Femur (tissue), 1 donor: ENCODE measurements at places on chromosomes 5 and 9.

GRCh38 chr9:83231039-83231438 lies 168.1 kb upstream of the RASEF start:
- no peak for DNase-seq

DNA sequence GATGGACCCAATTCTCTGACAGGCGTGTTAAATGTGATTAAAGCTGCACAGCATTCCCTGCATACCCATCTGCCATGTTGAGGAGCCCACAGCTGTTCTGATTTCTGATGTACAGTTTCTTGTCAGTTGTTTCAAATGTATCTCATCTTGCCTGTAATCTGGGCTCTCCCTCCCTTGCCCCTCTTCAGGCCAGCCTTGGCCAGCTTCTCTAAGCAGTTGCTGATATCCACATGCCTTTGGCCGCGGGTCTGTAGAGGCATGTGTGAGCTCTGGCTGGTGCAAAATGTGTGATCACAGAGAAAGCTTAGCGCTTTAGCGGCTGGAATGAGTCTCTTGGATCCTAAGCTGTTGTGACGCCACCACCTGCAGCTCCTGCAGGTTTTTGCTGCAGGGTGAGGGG lies 332.0 kb downstream of the MLLT3 start:
- peak; percentile 62 for DNase-seq

DNA sequence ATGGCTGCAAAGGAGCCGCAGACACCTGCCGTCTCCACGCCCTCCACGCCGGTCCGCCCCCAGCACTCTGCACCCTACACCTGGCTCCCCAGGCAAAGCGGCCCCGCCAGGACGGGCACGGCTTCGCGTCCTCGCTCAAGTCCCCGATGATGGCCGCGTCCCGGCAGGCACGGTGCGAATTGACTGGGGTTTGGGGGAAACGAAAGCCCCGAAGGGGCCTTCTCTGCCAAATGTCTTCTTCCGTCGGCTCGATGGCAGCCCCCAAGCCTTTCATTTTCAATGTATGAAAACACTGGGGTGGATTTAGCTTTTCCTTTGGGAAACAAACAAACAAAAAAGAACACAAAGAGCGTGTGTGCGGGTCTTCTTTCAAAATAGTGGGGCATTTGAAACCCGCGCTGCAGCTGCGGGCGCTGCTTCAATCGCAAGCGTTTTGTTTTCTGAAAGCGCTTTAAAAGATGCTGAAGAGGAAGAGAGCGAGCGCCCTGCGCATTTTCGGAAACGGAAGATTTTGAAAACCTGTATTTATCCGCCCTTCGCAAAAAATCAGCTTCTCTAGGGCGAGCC lies 160.0 kb downstream of the RMI1 start:
- peak; percentile 41 for DNase-seq

GRCh38 chr5:111337133-111337532 lies 112.9 kb downstream of the CAMK4 start:
- DNase-seq = no peak

GRCh38 chr5:168734620-168735300 lies 155.6 kb upstream of the PANK3 start:
- DNase-seq = no peak

- no peak for DNase-seq
Observed at GRCh38 chr5:180830253-180831138, 27.9 kb upstream of the MGAT1 start.

GRCh38 chr5:82924226-82925060 lies 152.8 kb downstream of the TMEM167A start:
- no peak for DNase-seq

- DNase-seq = peak; percentile 78
Observed at GRCh38 chr9:130138791-130139190, 33.4 kb upstream of the NCS1 start.

DNA sequence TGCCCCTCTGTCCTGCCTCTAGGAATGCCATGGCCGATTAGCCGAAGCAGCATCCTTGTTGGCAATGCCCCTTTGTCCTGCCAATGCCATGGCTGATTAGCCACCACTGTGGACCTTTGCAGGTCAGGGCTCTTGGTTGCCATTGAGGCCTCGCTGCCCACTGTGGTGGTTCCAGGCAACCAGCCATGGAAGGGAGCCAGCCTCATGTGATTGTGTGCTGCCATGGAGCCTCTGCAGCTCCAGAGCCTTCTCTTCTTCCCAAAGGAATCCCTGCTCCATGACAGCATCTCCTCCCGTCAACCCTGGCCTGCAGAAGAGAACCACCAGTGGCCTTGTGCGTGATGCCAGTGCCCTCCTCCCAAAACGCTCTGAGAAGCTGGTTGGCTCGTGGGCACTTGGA lies 187.0 kb downstream of the CACNA1B start:
- peak; percentile 5 for DNase-seq

DNA sequence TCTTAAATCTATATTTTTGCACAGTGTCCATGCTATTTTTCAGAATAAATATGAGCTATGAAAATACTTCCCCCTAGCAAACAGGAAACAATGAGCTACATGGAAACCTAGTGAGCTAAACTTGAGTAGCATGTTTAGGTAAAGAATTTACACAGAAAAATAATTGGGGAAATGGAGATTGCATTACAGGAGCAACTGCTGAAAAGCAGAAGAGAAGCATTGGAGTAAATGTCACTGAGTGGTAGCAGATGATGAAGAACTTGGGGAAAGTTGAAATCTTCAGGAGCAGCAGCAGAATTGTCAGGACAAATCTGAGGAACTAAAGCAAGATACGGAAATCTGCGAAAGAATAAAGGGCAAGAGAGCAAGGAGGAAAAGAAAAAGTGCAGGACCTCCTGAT lies 610.3 kb downstream of the TLE1 start:
- DNase-seq = no peak

GRCh38 chr5:170497311-170498038 lies 6.3 kb upstream of the KCNIP1 start:
- DNase-seq = peak; percentile 54

- no peak for DNase-seq
Observed at GRCh38 chr9:71755230-71755629, 13.1 kb downstream of the CEMIP2 start.

DNA sequence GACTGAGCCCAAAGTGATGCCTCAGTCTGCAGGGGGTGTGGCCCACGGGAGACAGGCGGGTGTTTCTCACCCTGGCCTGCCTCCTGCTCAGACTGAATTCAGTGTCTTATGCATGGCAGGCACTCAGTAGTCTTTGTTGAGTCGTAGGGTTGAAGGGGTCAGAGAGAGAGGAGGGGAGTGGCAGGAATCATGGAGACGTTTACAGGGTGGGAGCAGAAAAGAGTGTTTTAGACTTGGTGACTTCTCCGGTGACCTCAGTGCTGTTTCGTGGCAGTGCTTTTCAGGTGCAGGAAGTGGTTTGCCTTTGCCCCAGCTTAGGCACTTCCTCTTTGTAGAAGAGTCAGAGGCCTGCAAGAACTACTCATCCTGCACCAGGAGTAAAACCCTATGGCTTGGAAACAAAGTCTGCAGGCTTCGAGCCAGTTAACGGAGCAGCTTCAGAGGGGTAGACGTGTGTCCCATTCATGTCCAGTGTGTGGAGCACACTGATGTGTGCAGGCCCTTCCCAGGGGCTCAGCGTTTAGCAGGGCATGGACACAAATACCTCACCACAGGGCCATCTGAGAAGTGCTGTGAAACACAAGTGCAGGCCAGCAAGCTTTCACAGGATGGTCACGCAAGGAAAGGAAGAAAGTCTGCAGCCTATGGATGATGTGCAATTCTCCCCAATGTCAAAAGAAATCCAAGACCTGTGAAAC lies 24.5 kb upstream of the SEMA4D start:
- DNase-seq = peak; percentile 52

DNA sequence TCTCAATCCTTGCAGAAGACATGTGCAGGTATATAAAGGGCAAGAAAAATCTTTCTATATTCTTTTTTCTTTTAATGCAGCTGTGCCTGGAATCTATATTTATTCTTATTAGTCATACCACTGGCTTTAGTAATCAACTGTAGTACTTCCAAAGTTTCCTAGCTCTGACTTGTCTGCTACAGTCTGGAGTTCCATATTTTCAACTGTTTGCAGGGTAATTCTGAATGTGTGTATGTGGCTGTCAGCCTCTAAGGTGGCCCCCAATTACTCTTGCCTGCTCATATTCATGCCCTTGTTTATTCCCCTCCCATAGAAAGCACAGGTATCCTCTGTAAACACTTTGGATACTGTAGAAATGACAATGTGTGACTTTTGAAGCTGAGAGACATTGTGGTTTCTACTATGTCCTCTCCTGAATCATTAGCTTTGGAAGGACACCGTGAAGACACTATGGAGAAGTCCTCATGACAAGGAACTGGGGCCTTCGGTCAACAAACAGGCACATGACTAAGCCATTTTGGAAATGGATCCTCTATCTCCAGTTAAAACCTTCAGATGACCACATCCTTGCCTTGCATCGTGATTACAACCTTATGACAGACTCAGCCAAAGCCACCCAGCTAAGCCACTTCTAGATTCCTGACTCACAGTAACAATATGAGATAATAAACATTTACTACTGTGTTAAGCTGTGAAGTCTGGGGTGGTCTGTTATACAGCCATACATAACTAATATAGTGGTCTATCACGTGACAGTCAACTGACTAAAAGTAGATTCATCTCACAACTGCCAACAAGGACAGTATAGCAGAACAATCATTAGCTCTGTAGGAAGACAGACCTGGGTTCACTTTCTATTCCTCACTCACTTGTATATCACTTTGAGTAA lies 49.5 kb upstream of the SUSD1 start:
- no peak for DNase-seq

- no peak for DNase-seq
Observed at GRCh38 chr9:17387565-17387964, 191.3 kb upstream of the SH3GL2 start.

- DNase-seq = peak; percentile 70
Observed at GRCh38 chr5:140966293-140967225, at the start of gene PCDHAC2. Gene PCDHAC2 (plus strand): TSS chr5:140966476. CDS start chr5:140966767, 291 bp downstream.

GRCh38 chr5:114612406-114612805 lies 250.5 kb downstream of the KCNN2 start:
- no peak for DNase-seq

GRCh38 chr5:372556-372995 lies 51.1 kb downstream of the AHRR start:
- DNase-seq = peak; percentile 8

DNA sequence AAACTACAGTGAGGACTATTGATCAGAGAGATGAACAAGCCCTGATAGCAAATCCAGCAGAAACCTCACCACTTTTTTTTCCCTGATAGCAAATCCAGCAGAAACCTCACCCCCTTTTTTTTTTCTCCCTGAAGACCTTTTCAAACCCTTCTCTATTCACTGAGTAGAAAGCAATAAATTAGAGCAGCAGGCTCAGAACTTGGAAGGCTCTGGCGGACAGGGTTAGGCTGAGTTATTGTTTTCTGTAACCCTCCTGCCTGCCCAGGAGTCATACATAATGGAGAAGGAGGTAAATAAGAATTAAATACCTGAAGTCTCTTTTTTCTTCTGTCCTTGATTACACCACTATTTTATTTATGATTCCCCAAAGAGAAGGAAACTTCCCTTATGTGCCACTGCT lies 136.3 kb upstream of the SNX2 start:
- no peak for DNase-seq

GRCh38 chr5:134920848-134921575 lies 16.1 kb downstream of the PCBD2 start:
- DNase-seq = no peak

GRCh38 chr9:17764306-17764705 lies 185.4 kb downstream of the SH3GL2 start:
- DNase-seq = no peak

- DNase-seq = no peak
Observed at GRCh38 chr5:60583616-60584015, 116.3 kb downstream of the DEPDC1B start.
